ENCODE measurements at places on chromosomes 7 and 10.

DNA sequence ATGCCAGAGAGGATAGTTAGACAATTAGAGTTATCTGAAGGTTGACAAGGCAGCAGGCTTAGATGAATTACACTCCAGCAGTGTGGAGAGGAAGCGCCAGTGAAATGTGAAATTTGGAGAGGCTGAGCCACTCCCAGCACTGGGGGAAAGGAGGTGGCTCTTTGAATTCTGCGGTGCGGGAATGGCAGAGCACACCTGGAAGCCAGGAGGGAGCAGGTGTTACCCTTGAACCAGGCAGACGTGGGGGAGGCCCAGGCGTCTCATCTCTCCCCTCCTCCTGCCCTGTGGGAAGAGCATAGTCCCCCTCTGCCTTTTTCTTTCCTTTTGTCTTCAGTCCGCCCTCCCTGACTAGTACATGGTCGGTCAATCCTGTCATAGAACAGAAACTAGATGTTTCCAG lies 203.1 kb downstream of the DPP6 start:
- no peak for DNase-seq

- no peak for DNase-seq
Observed at GRCh38 chr10:79116801-79117723, 48.3 kb downstream of the ZMIZ1 start.

GRCh38 chr7:50304129-50304910 lies at the start of gene IKZF1:
IKZF1 (plus strand) TSS chr7:50304716; CDS start chr7:50319062, 14,346 bp downstream.
- peak; percentile 40 for DNase-seq

DNA sequence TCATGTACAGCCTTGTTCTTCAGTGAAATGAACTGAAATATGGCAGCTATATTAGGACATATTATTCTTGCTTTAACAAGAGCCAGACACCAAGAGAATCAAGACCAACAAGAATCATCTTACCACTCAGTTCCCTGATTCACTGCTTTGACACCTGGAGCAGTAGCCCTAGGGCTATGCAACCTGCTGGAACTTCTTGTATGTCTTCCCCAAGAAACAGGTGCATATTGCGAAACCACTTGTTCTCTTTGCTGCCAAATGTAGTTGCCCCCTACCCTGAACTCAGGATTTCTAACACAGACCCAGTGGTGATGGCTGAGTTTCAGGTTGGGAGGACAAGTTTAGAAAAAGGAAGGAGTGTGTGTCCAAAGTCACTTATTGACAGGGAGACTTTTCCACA lies 46.1 kb downstream of the WIPF3 start:
- DNase-seq = no peak

DNA sequence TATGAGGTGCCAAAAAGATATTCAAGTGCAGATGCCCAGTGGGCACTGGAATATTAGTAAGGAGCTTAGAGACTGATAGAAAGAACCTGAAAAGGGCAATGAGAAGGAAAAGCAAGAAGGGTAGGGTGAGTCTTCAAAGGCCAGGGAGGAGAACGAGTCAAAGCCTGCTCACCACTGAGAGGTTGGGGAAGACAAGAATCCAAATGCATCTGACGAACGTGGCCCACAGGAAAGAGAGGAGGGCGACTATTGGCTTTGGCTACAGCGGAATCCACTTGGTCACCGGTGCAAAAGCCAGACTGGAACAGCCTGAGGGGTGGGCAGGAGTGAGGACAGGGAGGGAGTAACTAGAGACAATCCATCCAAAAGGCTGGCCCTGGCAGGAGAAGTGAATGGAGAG lies 216.7 kb upstream of the KLF14 start:
- DNase-seq = no peak

GRCh38 chr10:91541481-91541880 lies 91.4 kb downstream of the PPP1R3C start:
- no peak for DNase-seq

GRCh38 chr7:90455163-90456030 lies 14.0 kb upstream of the PTTG1IP2 start:
- no peak for DNase-seq

- no peak for DNase-seq
Observed at GRCh38 chr7:33742999-33743587, 162.2 kb upstream of the BMPER start.

DNA sequence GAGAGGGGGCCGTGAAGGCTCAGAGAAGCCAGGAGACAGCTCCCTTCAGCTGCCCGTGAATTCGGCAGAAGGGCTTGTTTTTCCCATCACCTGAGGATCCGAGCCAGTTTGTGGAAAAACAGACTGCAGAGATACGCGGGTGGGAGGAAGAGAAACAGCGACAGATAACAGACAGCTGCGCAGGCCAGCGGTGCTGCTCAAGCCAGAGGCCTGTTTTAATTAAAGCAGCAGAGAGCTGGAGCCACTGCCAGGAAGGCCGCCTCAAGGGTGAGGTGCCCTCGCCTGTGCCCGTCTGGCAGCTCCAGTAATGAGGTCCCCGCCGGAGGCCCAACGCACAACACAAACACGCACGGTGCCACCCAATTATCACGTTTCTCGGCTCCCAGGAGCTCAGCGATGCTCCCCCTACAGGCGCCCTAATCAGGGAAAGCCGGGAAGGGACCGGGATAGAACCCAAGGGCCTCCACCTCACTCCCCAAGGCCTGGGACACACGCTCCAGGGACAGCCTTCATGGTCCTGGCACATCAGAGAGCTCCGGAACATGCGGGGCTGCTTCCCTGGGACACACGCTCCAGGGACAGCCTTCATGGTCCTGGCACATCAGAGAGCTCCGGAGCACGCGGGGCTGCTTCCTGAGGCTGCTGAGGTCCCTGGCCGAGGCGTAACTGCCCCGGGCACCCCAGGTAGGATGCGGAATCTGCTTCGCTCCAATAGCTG lies 60.6 kb upstream of the DNAAF5 start:
- DNase-seq = no peak

DNA sequence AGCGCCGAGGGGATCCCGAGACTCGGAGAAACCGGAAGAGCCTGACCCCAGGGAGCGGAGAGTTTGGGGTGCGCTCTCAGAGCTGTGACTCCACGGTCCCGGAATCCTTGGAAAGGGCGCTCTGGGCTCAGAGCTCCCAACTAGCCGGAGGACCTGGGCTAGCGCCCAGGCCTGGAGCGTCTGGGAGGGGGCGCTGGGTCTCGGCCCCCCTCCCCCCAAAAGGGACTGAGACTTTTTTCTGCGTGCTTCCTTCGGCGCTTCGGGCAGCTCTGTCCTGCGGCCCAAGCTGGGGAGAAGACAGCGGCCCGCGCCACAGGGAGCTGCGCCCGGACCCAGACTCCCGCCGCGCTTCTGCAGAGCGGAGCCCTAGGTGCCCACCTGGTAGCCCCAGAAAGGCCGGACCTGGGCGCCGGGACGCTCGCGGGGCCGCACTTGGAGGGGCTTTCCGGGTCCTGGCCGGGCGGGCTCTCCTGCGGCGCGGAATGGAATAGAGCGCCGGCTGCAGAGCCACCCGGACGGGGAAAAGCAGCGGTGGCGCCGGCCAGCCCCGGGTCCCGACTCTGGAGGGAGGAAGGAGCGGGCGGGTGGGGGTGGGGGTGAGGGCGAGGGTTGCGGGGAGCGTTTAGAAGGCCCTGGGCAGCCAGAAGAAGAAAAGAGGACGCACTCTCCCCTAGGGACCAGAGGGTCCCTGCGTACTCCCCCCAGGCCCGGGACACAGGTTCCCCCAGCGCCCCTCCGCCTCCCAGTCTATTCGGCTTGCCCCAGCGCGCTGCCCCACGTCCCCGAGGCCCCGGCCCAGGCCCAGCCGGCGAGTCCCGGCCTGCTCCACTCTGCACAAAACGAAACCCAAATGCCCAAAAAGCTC lies 4.7 kb downstream of the ZNF503 start:
- DNase-seq = no peak

- DNase-seq = no peak
Observed at GRCh38 chr7:129828989-129829736, 123.6 kb downstream of the UBE2H start.

- no peak for DNase-seq
Observed at GRCh38 chr7:127938588-127938987, 92.6 kb downstream of the LRRC4 start.

- no peak for DNase-seq
Observed at GRCh38 chr10:1274701-1275544, 218.7 kb downstream of the WDR37 start.

- DNase-seq = no peak
Observed at GRCh38 chr10:95273393-95274312, 17.1 kb downstream of the PDLIM1 start.

DNA sequence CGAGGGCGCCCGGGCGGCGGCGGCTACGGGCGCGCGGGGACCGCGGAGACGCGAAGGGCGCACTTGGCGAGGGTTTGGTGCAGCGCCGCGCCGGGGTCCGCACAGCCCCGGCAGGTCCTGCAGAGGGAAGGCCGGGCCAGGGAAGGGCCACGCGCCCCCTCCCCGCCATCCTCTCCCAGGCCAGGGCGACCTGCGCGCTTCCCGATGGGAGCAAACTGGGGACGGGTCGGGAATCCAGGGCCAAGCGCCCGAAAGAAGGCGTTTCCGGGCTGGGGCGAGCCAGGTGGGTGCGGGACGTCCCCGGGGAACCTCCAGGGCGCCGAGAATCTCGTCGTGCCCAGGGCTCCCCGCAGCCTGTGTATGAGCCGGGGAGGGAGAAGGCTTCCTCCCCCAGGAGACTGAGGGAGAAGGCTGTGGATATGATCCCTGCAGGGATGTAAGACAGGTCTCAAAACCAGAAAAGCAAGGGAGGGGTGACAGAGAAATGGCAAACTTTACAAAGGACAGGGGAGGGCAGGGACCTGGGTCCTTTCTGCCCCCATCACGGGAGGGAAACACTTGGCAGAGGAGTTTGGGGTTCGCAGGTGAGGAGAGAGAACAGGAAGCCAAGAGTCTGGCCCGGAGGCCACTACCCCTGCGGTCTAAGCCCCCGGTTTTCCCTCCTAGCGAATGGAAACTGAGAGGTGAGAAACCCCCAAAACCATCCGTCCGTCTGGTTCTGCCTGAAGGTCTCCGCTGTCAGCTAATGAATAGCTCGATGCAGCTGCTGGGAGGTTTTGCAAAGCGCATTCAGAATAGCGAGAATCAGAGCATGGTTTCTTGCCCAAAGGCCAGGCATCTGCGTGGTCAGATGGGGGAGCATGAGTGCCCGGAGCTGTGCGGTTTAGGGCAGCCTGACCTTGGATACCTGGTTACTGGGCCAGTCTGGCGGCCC lies 674 bp downstream of the AMZ1 start:
- DNase-seq = no peak

- no peak for DNase-seq
Observed at GRCh38 chr7:2134740-2135139, 98.0 kb downstream of the MAD1L1 start.

GRCh38 chr10:7345717-7346116 lies 65.1 kb downstream of the SFMBT2 start:
- no peak for DNase-seq

DNA sequence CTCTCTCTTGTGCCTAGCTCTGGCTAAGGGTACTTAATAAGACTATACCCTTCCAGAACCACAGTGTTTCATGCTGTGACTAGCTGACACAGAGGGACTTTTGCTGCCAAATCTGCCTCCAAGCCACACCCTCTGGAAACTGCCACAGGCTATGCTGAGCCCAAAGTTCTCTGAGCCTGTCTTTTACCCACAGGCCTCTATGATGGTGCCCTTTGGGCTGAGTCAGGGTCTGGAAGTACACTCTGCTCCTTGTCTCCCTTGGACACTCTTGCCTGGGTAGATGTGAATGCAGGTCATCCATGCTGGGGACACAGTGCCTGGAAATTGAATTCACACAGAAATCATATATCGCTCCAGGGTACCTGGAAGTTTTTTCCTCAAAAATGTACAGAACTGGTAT lies 22.6 kb downstream of the DYDC1 start:
- DNase-seq = no peak

GRCh38 chr10:28302012-28302637 lies 739 bp downstream of the MPP7 start:
- no peak for DNase-seq

- DNase-seq = no peak
Observed at GRCh38 chr10:131849591-131850382, 51.0 kb upstream of the PPP2R2D start.

DNA sequence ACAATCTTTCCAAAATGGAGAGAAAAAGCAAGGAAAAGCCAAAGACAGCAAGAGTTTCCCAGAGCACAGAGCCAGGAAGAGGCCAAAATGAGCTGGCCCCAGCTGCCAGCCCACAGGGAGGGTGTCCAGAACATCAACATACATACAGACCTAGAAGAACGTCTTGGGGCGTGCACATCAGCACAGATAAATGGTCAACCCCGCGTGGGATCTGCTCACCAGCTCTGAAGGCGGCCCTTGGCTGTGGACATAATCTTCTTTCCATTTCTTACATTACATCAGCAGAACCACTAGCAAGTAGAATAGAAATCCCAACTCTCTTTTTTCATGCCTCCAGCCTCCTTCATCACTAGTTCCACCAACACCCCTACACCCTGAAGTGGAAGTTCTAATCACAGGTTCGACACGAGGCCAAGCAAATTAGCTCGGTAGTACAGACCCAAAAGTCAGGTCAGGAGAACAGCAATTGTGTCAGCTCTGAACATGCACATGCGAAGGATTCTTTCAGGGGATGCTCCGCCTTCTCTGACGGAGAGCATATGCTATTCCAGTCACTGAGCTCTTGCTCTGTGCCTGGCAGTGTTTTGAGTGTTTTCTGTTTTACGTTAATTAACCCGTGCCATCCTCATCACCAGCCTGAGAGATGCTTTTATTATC lies 16.4 kb downstream of the SH3PXD2A start:
- no peak for DNase-seq

DNA sequence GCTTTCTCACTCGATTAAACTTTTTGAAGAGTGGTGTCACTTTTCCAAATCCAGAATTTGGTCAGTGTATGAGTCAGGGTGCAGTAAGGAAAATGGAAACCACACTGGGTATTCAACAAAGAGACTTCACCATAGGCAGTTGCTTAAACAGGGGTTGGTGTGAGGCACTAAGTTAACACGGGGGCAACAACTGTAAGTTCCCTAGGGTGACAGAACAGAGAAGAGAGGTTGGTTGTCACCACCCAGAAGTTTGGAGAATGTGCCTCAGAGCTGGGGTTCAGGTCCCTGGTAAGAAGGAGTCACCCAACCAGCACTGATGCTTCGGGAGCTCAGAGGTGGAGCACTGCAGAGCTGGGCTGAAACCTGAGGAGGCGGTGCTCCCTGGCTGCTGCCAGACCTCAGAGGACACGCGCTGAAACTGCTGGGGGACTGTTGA lies 170.4 kb downstream of the ARID5B start:
- DNase-seq = no peak

GRCh38 chr7:69553190-69553589 lies 45.1 kb upstream of the AUTS2 start:
- no peak for DNase-seq

All from stimulated activated CD4-positive, alpha-beta T cell treated with anti-CD3 and anti-CD28 coated beads, Interleukin-15, amount 100 ng/mL, for 1 hour (primary cell).